ENCODE measurements at places on chromosomes 4 and X.

DNA sequence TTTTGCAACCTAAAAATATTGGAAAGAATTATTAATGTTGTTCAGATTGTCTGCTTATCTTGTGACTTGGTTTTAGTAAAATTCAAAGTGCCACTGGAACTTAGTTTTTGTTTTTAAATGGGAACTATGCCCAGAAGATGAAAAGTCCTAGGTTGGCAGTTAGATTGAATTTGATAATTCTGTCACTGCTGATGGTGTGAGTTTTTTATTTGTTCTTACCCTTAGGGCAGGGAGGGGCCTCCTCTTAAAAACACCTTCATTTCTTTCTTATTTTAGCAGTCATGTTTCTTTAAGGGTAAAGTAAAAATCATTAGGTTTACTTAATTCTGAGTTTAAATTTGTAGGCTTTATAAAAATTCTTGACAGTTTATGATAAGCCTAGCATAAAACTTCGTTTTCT lies 80.6 kb downstream of the AFF1 start:
- no peak for DNase-seq

DNA sequence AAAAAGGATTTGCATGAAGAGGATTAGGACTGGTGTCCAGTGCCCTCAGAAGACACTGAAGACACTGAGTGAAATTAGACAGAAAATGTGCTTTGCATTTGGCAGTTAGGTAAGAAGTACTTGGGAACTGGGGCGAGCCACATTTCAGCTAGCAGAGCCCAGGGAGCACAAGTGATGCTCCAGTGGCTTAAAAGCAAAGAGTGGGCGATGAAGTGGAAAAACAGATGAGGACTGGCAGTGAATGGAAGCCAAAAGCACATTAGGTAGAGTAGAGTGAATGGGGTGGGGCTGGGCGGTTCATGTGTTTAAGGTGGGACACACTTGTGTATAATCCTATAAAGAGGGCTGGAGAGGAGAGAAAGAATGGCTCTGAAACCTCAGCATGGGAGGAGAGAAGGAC lies 18.4 kb downstream of the DCLK2 start:
- DNase-seq, result no peak

DNA sequence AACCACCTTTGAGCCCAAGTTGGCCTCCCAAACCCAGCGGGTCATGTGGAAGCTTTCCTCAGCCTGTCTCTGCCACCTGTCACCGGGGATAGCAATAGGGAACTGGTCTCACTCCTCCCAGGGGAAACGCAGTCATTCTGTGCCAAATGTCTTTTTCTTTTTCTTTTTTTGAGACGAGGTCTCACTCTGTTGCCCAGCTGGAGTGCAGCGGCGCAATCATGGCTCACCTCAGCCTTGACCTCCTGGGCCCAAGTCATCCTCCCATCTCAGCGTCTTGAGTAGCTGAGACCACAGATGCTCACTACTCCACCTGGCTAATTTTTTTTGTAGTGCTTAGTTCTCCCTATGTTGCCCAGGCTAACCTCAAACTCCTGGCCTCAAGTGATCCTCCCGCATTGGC lies 40.3 kb downstream of the MED28 start:
- DNase-seq, result no peak

DNA sequence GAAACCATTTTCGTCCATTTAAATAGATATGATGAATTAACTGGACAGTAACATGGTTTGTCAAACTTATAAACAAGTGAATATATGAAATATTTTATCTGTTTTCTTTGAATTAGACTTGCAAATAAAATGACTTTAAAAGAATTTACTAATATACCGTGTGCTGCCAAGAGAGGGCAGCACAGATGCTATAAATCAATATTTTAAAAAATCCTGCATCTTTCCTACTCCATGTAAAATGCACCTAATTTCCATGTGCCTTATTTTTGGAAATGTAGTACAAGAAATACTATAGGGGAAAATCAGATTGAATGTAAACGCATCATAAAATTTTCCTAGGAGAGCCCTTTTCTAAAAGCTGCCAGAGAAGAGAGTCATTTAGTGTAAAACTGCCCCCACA lies 62.2 kb downstream of the PRKX start:
- peak; percentile 1 for DNase-seq

DNA sequence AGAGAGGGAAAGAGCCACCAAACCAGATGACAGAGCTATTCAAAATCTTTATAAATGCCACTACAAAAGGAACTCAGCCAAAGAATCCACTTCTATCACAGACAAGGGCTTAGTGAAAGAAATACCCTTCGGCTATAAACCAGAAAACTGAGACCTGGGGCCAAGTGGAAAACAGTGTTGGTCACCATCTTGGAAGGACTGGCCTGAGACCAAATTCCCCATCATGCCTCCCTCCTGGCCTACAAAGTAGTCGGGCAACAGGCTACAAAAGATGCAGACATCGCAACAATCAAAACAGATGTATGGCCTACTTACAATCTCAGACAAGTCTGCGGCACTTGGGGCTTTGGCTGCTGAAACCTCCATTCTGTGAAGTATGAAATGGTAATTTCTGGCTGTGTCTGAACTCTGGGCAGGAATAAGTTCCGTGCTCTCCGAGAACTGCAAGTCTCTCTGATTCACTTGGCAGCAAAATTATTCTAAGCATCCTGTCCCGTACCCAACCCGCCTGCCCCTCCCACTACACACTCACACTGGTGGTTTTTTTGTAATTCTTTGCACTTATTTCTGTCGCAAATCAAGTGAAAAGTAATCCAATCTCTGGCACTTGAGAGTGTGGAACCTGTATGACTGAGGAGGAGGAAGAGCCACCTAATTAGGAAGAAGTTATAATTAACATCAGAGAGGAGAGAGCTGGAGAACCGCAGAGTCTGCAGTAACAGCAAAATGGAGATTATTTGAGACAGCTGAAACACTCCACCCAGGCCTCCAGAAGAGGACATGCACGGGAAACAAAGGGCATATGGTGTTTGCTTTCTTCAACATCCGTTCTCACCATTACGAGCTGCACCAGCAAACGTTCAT lies 87.8 kb downstream of the SH3KBP1 start:
- DNase-seq, result no peak

DNA sequence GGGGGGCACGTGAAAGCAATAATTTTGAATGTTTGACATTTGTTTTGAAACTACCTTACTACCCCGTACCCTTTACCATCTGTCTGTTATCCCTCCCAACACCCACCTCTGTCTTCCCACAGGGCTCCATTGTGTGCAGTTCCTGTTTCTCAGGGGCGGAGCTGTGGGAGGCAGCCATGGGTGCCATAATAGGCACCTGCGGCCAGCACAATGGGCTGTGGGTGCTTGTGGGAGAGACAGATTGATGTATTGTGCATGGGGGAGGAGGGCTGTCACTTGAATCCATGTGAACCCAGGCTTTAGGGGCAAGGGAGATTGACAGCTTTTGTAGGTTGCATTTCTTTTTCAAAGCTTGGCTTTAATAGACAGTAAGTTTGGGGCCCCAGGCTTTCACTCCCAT lies 122.6 kb upstream of the CXorf66 start:
- DNase-seq, result no peak

GRCh38 chr4:86586626-86587380 lies 7.3 kb upstream of the PTPN13 start:
- DNase-seq, result no peak

DNA sequence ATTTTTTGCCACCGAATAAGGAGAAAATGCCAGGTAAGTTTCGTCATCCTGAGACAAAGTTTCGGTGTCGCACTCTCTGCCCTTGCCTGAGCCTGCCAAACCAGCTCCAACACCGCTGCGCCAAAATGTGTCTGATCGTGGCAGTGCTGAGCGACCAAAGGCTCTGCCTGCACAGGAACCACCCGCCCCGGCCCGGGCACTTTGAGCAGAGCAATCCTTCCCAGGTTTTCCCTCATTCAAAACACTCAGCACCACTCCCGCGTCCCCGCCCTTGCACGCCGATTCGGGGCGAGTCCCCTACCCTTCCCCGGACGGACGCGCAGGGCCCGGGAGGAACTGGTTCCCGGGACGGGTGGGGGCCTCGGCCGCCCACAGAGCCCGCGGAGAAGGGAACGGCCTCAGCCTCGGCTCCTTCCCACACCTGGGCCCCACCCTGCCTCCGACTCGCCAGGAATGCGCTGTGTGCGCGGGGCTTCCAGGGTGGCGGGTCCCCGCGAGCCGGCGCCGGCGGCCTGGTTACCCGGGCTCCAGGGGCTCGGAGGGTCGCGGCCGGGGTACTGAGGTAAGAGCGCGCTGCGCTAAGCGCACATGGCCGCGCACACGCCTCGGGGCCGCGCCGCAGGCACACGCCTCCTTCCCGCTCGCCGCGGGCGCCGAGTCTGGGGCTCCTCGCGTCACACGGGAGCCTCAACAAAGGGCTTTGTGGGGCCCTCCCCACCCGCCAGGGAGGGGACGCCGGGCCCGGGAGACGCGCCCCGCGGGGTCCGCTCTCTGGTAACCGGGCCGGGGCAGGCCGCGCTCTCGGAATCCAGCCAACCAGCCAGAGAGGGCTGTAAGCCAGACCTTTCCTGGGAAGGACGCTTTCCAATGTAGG lies at the start of gene C4orf36:
TSS of gene C4orf36 (minus strand) at position 661 of the 874 bp plus-strand sequence. CDS start 902 bp downstream, outside the sequence.
- DNase-seq, result peak; percentile 77

GRCh38 chrX:46642145-46642544 lies 68.6 kb downstream of the CHST7 start:
- DNase-seq, result peak; percentile 9

Data from KG1 (cell line).